ENCODE measurements at places on chromosomes 12 and 14.
A peak's percentile ranks its signal among the peaks of the same experiment; 100 is the strongest.

DNA sequence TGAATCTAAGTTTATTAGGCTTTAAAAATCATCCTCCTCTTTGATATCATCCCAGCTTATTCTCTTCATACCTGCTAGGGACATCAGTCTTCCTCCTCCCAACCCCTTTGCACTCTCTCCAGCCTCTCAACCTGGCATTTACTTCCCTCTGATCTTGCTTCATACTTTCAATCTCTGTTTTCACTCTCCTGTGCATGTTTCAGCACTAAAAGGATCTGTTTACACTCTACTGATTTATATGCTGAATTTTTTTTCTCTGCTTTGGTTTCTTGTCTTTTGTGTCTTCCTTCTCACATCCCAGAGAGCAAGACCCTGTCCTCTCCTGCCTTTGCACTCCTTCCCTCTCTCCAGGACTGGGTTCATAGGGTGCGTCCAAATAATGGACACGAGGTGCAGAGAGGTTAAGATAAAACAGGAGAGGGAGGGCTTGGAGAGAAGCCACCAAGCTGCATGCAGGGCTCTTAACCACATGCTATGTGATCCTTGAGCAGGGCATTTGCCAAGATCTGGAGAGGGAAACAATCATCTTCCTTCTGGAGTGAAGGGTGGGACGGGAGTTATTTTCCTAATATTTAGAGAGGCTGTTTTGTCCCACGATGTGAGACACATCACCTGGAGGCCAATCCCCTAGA lies 3.0 kb upstream of the CISTR start:
- no peak for DNase-seq

- DNase-seq = no peak
These were observed 162.1 kb downstream of the OTOGL start for GRCh38 chr12:80261403-80261802.

GRCh38 chr14:57317248-57317833 lies 48.6 kb downstream of the AP5M1 start:
- peak; percentile 64 for DNase-seq

- DNase-seq = no peak
These were observed 25.0 kb downstream of the RERG start for GRCh38 chr12:15196221-15196620.

DNA sequence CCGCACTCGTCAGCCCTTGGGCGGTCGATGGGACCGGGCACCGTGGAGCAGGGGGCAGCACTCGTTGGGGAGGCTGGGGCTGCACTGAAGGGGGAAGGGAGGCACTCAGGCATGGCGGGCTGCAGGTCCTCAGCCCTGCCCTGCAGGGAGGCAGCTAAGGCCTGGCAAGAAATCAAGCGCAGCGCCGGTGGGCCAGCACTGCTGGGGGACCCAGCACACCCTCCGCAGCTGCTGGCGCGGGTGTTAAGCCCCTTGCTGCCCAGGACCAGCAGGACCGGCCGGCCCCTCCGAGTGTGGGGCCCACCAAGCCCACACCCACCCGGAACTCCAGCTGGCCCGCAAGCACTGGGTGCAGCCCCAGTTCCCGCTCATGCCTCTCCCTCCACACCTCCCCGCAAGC lies 35.7 kb upstream of the YAF2 start:
- no peak for DNase-seq

- DNase-seq = no peak
These were observed 13.1 kb downstream of the GPR68 start for GRCh38 chr14:91231446-91231845.

- no peak for DNase-seq
These were observed 37.9 kb upstream of the SLC38A2 start for GRCh38 chr12:46410495-46410894.

GRCh38 chr14:98622208-98623051 lies 649.6 kb downstream of the BCL11B start:
- DNase-seq = no peak

- DNase-seq = peak; percentile 70
These were observed 2.2 kb downstream of the ASIC1 start for GRCh38 chr12:50059440-50060119.

- DNase-seq = no peak
These were observed 388.8 kb upstream of the USP15 start for GRCh38 chr12:61871485-61871810.

DNA sequence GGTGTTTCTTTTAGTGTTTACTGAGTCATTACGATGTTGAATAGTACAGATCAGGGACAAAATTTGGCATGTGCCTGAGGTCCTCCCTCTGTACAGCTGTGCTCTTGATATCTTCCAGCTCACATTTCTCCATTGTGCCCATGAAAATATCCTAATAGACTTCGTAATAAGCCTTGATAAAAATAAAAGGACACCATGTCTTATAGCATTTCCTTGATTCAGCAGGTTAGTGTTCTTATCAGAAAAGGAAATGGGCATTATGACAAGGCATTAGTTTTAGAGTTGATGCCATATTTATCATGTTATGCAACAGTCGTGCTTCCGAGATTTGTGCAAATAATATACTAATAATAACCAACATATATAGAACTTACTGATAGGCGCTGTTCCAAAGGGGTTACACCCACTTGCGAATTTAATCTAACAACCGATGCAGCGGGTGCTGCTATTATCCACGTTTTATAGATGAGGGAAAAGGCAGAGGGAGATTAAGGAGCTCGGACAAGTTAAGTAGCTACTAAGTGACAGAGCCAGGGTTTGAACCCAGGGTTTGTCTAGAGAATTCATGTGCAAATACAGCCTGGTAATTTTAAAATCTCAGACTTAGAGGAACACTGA lies 15.1 kb upstream of the WNK1 start:
- DNase-seq = no peak

DNA sequence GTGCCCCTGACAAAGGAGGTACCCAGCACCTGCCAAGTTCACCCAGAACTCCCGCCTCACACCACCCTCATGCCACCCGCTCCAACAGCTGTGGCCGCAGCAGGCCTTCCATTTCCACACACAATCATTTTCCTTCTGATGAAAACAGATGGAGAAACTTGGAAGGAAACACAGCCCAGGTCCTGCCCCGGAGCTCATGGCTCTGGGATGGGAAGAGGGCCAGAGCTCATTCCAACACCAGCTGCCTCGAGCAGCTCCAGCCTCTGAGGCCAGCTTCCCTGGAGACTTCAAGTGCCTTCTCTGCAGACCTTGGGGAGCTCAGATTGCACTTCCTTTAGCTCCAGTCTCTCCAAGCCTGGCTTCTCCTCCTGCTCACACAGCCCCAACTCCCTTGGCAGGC lies 55.1 kb upstream of the CMKLR1 start:
- no peak for DNase-seq

- no peak for DNase-seq
These were observed 413 bp upstream of the ALX1 start for GRCh38 chr12:85279449-85280164.

- no peak for DNase-seq
These were observed 17.1 kb upstream of the MDM1 start for GRCh38 chr12:68349220-68349621.

DNA sequence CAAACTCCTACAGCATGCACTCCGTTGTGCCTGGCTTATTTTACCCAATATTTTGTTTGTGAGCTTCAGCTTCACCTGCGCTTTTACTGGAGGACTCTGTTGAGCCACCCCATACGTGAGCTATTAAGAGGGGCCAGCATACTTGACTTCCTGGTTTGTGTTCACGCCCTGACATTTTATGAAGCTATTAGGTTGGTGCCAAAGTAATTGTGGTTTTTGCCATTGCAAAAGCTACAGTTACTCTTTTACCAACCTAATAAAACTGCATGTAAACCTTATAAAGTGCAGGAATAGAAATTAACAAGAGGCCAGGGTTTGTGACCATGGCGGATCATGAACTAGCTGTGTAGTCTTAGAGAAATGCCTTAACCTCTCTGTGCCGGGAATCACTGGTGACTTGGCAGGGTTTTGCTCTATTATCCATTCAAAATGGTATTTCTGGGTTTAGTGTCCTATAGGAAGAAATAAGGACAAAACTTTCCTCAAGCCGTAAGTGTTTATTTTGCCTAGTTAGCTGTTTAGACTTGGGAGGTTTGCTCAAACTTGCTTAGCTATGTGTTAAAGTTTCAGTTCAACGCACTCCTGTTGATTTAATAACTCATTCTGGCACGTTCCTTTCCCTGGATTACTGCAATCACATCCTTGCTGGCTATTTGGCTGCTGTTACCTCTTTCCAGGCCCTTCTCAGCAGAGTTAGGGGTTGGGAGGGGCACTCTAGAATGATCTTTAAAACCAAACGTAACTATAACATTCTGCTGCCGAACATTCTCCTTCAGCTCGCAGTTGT lies 1027.6 kb downstream of the BCL11B start:
- no peak for DNase-seq

DNA sequence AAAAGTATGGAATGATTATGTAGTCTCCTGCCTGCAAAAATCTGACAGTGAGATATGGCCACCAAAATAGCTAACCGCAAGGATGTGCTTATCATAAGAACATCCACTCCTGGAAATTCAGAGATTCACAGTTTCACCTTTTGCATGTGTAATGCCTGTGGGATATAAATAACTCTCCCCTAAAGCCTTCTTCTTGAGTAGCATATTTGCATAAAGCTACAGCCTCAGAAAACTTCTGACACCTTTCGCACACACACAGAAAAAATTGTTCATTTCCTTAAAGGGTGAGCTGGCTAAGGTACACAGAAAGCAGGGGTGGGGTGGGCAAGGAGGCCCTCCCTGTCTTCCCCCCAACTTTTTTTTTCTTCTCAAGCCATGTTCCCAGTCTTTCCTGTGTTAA lies 3.1 kb upstream of the IGF1 start:
- no peak for DNase-seq

DNA sequence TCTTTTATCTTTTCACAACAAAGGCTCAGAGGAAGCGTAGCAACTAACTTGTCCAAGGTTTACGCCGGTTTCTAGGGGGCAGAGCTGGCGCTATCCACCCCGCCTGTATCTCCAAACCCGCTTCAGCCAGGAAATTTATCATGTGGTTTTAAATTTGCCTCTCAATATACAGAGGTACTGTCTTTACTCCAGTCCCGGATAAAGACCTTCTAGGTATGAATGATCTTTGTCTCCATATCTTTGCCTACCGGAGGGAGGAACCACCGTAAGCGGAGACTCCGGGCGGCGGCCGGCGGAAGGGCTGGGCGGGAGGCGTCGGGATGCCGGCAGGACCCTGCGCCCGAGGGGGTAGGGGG lies 693 bp upstream of the RIMKLB start:
- no peak for DNase-seq

- DNase-seq = no peak
These were observed 101.7 kb downstream of the DUSP6 start for GRCh38 chr12:89250636-89251035.

DNA sequence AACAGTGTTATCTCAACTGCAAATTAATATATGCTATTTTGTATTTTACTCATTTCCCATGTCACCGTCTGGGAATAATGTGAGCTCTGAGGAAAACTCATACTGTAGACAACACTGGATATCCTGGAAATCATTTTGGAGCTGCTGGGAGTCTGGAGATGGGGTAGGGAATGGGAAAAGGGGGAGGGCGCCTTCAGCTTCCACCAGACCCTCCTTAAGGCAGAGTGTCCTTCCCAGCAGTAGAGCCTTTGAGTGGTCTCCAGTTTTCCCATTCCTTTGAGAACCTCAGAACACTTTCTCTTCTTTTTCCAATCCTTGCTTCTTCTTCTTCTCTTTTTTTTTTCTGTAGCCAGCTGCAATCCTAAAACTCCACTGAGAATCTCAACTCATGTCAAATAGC lies 5.4 kb upstream of the LRIG3 start:
- no peak for DNase-seq

DNA sequence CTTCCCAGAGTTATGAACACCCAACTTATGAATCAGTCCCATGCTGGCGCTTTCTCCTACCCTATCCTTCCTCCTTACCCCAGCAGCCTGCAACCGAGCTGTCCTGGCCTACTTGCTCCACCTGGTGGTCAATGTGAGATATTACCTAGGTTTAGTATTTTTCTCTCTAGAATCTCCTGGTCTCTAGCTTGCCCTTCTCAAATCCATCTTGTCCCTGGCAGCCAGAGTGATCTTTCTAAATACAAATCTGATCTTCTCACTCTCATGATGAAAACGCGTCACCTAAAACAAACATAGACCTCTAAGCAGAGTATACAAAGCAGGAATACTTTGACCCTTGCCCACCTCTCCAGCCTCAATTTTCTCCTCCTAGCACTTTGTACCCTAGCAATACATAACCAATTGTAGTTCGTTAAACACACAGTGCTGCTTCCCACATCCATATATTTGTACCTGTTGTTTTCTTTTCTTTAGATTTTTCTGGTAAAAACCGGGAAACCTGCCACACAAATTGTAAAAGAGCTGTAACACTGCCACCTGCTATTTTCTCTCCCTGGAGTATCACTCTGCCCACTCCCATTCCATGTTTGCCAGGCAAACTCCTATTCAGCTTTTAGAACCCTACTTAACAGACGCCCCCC lies 20.0 kb upstream of the TCP11L2 start:
- DNase-seq = peak; percentile 54

DNA sequence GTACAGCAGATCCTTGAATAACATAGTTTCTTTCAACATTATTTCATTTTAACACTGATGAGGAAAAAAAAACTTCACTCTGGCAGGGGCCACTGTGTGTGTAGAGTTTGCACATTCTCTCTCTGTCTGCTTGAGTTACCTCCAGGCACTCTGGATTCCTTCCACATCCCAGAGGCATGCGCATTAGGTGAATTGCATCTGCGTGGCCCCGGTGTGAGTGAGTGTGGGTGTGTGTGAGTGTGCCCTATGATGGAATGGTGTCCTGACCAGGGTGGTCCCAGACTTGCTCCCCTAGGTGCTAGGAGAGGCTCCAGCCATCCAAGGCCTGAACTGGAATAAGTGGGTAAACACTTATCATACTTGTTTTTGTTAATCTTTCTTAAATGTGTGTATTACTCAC lies 90.6 kb upstream of the LRIG3 start:
- no peak for DNase-seq

DNA sequence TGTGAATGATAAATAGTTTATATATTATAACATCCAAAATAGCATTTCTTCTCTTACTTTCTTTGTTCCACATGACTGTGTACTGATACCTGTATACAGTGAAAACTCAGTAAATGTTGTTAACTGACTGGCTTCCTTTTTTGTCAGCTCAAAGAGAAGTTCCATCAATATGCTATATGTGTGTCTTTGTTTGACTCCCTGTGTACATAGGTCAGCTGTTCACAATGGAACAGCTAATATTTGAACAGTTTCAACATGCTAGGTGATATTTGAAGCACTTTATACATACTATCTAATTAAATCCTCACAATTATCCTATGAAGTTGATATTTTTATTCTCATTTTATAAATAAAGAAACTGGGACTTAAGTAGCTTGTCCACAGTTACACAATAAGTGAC lies 15.3 kb upstream of the KICS2 start:
- DNase-seq = no peak

All from activated T-cell treated with anti-CD3 and anti-CD28 coated beads, Interleukin-2, amount 50 U/mL, for 24 hours (primary cell).